ENCODE measurements at places on chromosomes 1 and 21.

DNA sequence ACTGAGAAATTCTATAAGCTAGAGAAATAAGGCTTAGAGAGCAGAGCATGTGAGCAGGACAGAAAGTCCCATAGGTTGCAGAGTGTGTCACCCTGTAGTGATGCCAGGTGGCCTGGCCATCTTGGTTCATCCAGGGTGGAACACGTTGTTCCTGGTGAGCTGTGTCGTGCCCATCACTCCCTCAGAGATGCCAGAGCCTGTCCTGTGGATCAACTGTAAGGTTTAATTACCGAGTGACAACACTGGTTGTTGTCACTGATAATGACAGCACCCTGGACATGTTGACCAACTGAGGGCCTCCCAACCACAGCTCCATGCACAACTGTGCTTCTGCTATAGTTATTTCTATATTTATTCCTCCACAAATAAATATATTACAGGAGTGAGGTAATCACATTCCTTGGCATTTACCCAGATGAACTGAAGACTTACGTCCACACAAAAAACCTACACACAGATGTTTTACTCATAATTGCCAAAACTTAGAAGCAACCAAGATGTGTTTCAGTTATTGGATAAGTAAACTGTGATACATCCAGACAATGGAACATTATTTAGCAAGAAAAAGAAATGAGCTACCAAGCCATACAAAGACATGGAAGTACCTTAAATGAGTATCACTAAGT, 6.2 kb downstream of the C1orf198 start:
- DNase-seq, result no peak

DNA sequence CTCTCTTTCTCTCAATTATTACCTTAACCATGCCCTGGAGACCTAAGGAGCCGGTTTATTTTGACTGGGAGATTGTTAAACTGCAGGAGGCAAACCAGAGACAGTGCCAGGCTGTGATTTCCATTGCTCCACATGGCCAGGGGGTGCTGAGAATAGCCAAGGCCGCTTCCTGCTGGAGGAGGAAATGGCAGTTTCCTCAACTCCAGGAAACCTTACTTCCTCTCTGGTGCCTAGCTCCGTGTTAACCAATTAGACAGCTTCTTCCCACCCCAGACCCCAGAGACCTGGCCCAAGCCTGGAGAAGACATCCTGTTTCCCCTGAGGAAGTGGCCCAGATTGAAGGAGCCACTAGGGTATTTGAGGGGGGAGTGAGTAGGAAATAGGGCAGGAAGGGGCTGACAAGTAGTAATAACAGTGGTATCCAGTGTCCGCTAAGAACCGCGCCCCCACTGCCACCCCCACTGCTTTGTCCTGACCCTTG, 161.2 kb downstream of the PLPP3 start:
- DNase-seq, result no peak

DNA sequence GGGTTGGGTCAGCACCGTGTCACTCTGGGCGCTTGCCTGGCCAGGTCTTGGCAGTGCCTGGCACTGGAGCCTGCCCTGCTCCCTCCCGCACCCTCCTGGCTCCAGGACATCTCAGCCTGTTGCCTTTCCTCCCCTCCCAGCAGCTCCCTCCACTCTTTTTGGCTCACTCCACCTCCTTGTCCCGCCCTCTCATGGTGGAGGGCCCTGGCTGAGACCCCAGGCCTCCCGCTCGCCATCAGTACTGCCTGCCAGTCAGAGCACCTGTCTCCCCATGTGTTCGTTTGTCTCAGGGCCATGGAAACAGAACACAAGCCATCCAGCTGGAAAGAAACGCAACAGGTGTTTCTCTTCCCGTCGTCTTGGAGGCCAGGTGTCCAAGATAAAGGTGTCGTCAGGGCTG, 61.0 kb downstream of the B3GALT5 start:
- DNase-seq, result no peak

DNA sequence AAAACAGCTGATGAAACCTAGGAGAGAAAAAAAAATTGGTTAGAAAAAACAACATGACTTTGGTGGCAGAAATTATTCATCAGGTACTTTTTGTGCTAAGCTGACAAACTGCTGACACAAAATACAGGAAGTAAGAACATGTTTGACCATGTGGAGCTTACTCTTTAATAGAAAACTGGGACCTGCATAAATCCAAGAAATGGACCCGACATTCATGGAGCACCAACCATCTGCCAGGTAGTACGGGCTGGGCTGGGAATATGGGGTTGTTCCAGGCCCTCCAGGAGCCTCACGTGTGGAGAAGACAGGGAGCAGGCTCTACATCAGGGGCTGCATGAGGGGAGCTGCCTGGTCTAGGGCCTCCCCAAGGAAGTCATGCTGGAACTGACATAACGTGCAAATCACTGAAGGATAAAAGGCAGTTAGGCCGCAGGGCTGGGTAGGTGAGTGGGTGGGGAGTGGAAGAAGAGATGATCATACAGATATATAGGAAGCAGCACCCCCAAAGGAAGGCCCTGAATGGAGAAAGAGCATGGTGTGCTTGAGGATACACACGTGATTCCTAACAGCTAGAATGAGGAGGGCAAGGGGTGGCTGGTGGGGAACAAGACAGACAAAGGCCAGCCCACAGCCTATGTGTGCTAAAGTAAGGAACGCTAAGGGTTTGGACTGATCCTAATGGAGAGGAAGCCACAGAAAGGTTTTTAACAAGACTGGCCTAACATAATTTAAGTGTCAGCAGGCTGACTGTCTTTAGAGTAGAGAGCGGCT, 26.1 kb downstream of the CD58 start:
- no peak for DNase-seq

GRCh38 chr21:27802816-27803475, 836.1 kb upstream of the ADAMTS5 start:
- DNase-seq, result no peak

DNA sequence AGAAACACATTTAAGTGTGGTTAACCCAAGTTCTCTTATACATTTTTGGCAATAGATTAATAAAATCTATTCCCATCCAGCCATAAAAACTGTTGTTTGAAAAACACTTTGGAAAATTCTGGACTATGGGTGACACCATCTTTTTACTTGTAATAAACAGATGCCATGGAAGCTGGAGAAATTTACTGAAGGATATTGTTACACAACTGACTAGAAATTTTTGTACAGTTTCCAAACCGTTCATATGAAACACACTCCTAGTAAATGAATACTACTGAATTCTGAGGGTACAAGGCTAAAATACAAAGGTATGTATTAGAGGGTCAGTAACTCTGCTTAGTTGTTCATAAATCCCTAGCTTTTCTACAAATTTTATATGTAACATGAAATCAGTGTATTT, 48.7 kb downstream of the TRIM33 start:
- DNase-seq, result no peak

DNA sequence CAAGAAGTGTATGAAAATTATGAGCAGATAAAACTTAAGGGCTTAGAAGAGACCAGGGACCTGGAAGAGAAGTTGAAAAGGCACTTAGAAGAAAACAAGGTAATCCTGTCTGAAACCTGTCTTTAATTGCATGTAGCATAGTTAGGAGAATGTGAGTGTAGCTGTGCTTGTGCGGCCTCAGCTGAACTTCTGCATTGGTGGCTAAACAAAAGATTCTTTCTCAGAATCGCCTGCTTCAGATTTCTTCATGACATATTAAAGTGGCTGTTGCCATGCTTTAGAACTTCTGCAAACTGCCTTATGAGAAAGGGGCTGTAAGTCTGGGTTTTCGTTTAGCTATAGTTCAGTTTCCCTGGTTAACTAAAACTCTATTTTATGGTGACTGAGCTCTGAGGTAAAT, 94.5 kb downstream of the VPS26C start:
- no peak for DNase-seq

DNA sequence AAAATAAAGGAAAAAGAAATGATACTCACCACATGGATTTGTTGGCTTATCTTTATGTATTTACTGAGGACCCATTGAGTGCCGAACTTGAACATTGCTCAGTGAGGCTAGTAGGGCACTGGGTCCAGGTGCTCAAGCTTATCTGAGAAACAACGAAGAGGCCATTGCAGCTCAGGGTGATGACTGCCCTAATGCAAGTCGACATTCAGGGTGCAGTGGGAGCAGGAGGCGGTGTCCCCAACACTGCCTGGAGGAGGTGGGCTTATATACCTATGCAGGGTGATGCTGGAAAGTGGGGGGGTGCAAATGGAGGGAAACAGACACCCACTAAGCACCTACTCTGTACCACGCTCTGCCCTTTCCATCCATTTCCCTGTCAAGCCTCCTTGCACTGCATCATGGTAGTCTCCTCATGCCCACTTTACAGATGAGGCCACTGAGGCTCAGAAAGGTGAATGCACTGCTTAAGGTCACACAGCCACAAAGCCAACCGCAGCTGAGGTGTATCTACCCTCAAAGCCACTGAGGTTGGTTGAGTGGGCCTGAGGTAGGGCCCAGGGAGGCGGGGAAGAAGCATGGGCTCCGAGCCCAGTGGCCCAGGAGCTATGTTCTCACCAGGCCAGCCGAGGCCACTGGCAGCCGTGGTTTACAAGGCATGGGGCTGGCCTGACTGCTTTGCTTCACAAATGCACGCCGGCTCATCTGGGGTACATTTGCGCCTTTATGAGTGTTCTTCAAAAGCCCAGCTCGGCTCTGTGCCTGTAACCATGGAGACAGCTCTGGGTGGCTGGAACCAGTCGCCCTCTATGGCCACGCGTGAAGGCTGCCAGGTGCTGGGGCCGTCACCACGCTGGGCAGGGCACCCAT, 103.8 kb downstream of the EPHB2 start:
- DNase-seq, result no peak

DNA sequence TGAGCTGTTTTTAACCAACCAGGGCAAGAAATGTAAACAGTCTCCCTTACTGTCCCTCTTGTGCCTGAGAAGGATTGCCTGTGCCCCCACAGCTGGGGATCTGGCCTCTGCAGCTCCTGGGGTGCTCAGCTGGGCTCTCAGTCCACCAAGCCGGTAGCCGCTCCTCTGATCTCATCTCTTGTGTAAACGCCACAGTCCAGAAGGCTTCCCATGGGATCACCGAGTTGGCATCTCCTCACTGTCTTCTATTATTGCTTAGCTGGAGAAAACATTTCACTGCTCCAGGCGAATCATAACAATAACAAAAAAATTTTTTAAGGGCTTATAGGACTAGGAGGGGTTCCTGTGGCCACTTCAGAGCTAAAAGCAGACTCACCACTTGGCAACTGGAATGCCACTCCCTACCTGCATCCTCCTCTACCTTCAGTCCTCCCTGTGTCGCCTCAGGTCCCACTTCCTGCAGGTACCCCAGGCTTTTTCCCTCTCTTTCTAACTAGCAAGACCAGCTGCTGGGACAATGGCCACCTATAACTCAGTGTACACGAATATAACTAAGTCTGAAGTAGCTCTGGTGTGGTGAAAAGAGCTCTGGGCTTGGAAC, 75.8 kb downstream of the ATP1A1 start:
- no peak for DNase-seq

- no peak for DNase-seq
Observed at GRCh38 chr1:71296551-71297134, 215.8 kb upstream of the ZRANB2 start.

DNA sequence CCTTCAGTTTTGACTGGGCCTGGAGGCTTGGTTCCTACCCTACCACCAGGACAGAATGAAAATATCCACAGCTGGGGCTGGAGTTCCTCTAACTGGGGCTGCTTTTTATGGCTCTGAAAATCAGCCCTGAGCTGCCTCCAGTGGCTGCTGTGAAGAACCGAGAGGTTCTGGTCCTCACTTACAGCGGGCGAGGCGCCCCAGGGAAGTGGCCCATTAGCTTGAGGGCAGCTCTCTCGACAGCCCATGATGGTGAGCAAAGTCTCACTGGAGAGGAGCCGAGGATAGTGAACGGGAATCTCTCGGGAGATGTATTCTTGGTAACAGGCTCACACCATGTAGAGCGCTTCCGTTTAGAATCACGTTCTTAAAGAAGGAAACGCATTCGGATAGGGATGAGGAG, 459.7 kb downstream of the KIF26B start:
- no peak for DNase-seq
